Hippocampal formation (tissue), 2 donors: ENCODE measurements at places on chromosomes 5 and 9.

DNA sequence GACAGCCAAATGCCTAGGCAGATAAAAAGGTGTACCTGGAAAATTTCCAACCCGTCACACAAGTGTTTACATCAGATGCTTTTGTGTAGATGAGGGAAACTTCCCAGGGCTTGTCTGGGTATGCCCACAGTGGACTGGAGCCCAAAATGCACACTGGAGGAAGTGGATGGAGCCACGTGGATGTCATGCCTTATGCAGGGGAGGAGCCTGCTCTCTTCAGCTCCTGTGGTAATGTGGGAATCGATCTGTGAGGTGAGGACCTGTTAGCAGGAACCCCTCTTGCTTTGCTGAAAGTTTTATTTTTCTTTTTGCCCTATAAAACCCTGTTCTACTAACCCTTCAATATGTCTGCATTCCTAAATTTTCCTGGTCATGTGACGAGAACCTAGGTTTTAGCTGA lies 439.2 kb upstream of the CDH9 start:
- no peak for DNase-seq

DNA sequence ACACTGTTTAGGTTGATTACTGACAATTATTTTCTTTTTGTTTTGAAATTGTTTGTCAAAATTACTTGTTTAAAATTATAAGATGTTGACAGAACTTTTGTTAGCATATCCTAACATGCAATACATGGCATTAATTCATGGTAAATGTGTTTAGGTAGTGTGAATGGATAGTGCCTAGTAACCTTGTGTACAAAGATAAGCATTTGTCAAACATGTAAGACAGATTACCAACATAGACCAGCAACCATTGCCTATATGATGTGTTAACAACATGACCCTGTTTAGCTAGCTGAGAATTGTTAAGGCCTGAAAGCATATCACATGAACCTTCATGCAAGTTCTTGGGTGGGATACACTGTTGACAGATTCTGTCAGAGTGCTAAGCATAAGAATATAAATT lies 13.4 kb downstream of the MAN2A1 start:
- no peak for DNase-seq

GRCh38 chr9:120765910-120766425 lies 27.2 kb downstream of the FBXW2 start:
- no peak for DNase-seq

GRCh38 chr5:143733665-143734455 lies 78.1 kb upstream of the HMHB1 start:
- DNase-seq = no peak

GRCh38 chr9:92257327-92257726 lies 36.2 kb downstream of the IARS1 start:
- DNase-seq = no peak

DNA sequence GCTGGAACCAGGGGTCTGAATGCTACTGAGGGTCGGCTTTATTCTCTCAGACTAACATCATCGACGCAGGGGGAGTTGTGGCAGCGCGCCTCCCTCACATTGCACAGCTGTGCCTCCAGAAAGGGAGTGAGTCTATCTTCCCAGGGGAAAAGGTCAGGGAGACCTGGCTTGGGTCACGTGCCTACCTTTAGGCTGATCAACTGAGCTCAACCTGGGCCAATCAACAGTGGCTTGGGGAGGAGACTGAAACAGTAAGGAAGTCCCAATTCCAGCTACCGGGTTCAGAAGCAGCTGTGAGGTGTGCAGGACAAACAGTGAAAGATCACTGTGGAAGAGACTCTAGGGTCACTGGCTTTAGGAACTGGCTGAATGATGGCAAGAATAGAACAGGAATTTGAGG lies 14.3 kb downstream of the SNX30 start:
- no peak for DNase-seq
